Activated naive CD8-positive, alpha-beta T cell treated with anti-CD3 and anti-CD28 coated beads, Interleukin-2, amount 10 ng/mL, durations not matched to agents 7 days and 5 days (primary cell): ENCODE measurements at places on chromosomes 6 and 20. TPM values are rescaled to one million over a fixed set of nuclear protein-coding genes. Genes with fewer than 3 reads are reported as not detected.

Gene KIF25
- total RNA-seq: not detected

Gene DNAH8
- 0.06 TPM for total RNA-seq

Gene HMGN4
- 86.4 TPM for total RNA-seq

Gene KCNK15
- not detected for total RNA-seq

Gene OR2J1
- total RNA-seq: not detected

GRCh38 chr20:32240205-32240604, 32.5 kb downstream of the POFUT1 start:
- no peaks in the 10 kb centered on the region for H3K27me3 ChIP-seq
- peaks cover 2% of the 10 kb centered on the region for H3K4me1 ChIP-seq
- no peak for DNase-seq
- H3K27ac ChIP-seq: no peak overlapping the region

GRCh38 chr6:28841290-28841689, 82.5 kb downstream of the TRIM27 start:
- no peak overlapping the region for H3K27ac ChIP-seq
- H3K4me1 ChIP-seq: peaks cover 19% of the 10 kb centered on the region
- no peak for DNase-seq
- H3K4me3 ChIP-seq: no peak overlapping the region
- H3K36me3 ChIP-seq: no peaks in the 10 kb centered on the region
- H3K27me3 ChIP-seq: peaks cover 18% of the 10 kb centered on the region

GRCh38 chr6:36769183-36769675, 70.0 kb downstream of the CPNE5 start:
- peak overlapping the region; percentile 79 for H3K27ac ChIP-seq
- H3K36me3 ChIP-seq: no peaks in the 10 kb centered on the region
- H3K4me1 ChIP-seq: peaks cover 47% of the 10 kb centered on the region

- no peak overlapping the region for H3K4me3 ChIP-seq
- no peaks in the 10 kb centered on the region for H3K27me3 ChIP-seq
- H3K27ac ChIP-seq: no peak overlapping the region
- H3K36me3 ChIP-seq: peaks cover 14% of the 10 kb centered on the region
Observed at GRCh38 chr6:119446609-119447008, 97.0 kb upstream of the MAN1A1 start.

GRCh38 chr6:148501178-148501590, 158.5 kb downstream of the SASH1 start:
- H3K36me3 ChIP-seq: no peaks in the 10 kb centered on the region
- H3K4me1 ChIP-seq: no peaks in the 10 kb centered on the region
- DNase-seq: no peak
- H3K4me3 ChIP-seq: no peak overlapping the region
- peaks cover 6% of the 10 kb centered on the region for H3K27me3 ChIP-seq
- no peak overlapping the region for H3K27ac ChIP-seq

DNA sequence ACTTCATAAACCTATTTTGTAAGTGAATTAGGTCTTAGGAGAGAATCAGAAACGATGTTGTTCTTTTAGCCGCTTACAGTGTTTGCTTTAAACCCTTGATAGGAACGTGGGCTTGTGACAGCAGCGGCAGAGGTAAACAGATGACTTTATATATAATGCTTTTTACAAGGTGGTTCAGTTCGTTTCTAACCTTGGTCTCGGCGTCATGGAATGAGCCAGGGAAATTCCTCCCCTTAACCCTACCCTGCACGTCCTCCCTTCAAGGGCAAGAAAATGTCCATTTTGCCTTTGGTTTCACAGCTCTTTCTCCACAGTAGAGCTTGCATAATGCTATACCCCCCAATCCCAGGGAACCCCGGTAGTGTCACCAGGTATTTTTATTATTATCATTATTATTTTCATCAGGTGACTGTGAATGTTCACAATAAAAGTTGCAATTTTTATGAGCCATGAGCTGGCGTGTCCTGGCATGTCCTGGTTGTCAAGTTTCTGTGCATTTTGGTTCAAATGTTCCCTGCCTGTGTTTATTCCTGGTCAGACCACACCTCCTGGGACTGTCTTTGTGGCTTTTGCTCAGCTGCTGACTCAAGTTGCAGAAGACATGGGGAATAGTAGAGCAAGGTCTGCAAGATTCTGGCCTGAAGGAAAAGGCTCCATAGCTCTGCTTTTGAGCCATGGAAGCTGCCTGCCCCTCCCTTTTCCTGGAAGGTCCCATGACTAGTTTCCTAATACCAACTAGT, 112.8 kb upstream of the BMP2 start:
- H3K4me1 ChIP-seq: no peaks in the 10 kb centered on the region
- no peaks in the 10 kb centered on the region for H3K27me3 ChIP-seq
- DNase-seq: no peak
- no peak overlapping the region for H3K27ac ChIP-seq
- H3K36me3 ChIP-seq: no peaks in the 10 kb centered on the region

DNA sequence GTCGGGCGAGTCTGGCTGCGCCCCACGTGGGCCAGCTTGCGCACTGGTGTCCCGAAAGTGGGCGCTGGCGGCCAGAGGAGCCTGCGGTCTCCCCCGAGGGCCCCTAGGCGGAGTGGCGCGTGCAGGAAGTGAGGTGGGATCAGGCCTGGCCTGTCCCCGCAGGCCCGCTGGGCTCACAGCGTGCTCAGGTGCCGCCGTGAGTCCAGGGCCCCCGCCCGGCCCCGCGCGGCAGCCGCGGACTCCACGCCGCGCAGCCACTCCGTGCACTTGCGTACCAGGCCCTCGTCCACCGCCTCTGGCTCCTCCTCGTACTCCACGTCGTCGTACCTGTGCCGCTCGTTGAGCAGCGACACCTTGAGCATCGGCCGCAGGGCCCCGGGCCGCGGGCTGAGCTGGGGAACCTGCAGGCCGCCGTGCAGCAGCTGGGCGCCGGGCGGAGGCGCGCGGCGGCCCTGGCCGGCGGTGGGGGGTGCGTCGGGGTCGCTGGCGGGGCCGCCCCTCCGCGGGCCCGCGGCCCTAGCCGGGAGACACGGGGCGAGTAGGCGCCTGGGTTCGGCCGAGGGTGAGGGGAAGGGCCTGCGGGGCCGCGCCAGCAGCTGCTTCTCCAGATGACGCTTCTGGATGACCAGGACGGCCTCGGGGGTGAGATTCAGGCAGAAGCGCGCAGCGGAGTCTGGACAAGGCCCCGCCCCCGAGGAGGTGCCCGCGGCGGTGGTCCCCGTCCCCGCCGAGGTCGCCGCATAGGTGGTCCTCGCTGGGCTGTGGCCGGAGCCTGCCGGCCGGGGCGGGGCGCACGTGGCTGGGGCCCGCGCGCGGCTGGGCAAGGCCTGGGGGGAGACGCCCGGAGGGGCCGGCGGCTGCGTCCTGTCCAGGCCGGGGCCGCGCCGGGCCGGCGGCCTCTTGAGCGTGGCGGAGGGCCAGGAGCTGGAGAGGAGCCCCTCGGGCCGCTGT, 835 bp downstream of the PRR18 start:
- no peaks in the 10 kb centered on the region for H3K36me3 ChIP-seq
- no peaks in the 10 kb centered on the region for H3K4me1 ChIP-seq

DNA sequence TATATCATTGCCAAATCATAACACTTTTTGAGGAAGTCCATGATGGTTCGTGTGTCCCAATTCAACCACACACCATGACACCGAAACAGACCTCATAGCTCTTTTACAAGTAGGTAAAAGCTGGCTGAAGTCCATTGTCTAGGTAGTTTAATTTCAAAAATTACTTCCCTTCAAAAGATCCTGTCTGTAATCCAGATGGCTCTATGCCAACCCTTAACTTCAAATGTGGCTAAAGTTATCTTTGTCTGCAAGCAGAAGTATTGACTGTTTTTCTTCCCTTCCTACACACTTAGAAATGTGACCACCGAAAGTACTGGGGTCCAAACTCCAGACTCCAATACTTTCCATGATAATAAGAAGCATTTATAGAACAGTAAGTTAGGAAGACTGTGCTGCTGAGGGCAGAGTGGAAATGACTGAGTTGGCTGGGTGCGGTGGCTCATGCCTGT, 8.3 kb upstream of the TIAM2 start:
- H3K4me1 ChIP-seq: no peaks in the 10 kb centered on the region
- no peaks in the 10 kb centered on the region for H3K27me3 ChIP-seq
- H3K36me3 ChIP-seq: no peaks in the 10 kb centered on the region
- no peak overlapping the region for H3K4me3 ChIP-seq
- H3K27ac ChIP-seq: no peak overlapping the region

DNA sequence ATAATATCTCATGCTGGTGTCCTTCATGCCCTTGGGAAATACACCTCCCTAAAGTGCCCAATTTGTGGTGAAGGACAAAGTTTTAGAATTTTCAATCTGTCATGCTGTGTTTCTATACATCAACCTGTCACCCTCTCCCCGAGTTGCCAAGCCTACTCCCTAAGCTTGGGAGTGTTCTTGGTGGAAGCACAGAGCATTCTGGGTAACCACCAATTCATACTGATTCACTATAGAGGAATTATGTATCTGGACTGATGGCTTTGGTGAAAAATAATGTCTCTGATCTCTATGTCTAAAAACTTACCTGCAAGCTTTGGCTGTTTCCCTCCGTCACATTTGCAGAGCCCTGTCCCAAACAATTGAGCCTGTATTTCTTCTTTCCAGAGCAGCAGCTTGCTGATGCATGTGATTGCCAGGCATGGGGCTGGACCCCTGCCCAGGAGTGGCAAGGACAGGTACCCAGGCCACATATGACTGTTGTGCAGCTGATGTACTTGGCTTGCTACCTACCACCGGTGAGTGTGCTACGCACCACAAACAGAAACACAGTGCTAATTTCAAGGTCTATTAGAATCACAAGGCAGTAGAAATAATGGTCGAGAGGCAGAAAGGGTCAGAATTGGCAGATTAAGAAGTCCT, 202.8 kb upstream of the CITED2 start:
- no peak overlapping the region for H3K4me3 ChIP-seq
- H3K36me3 ChIP-seq: no peaks in the 10 kb centered on the region
- H3K4me1 ChIP-seq: peaks cover 9% of the 10 kb centered on the region
- H3K27ac ChIP-seq: no peak overlapping the region
- no peak for DNase-seq

DNA sequence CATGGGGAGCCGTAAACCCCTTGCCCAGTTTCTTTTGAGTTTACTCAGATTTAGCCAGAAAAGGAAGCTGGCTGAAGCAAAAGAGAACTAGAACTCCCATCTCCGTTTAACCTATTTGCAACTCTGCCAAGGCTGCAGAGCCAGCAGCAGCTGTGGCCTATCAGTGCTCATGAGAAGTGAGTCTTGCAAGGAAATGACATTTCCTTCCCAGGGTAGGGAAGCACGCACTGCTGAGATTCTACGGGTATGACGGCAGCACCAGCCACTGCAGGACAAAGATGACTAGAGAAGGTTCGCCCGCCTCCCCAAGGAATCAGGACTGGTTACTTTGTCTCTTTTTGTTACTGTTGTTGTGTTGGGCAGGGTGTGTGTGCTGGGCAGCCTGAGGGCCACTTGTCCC, 47.6 kb downstream of the PPP1R3G start:
- no peak overlapping the region for H3K27ac ChIP-seq
- no peaks in the 10 kb centered on the region for H3K36me3 ChIP-seq
- DNase-seq: no peak
- H3K27me3 ChIP-seq: no peaks in the 10 kb centered on the region
- peaks cover 10% of the 10 kb centered on the region for H3K4me1 ChIP-seq
- no peak overlapping the region for H3K4me3 ChIP-seq

- peaks cover 13% of the 10 kb centered on the region for H3K36me3 ChIP-seq
- no peaks in the 10 kb centered on the region for H3K27me3 ChIP-seq
- H3K4me3 ChIP-seq: no peak overlapping the region
- peaks cover 16% of the 10 kb centered on the region for H3K4me1 ChIP-seq
- DNase-seq: no peak
- no peak overlapping the region for H3K27ac ChIP-seq
Observed at GRCh38 chr6:88867841-88868731, 95.3 kb downstream of the RNGTT start.

DNA sequence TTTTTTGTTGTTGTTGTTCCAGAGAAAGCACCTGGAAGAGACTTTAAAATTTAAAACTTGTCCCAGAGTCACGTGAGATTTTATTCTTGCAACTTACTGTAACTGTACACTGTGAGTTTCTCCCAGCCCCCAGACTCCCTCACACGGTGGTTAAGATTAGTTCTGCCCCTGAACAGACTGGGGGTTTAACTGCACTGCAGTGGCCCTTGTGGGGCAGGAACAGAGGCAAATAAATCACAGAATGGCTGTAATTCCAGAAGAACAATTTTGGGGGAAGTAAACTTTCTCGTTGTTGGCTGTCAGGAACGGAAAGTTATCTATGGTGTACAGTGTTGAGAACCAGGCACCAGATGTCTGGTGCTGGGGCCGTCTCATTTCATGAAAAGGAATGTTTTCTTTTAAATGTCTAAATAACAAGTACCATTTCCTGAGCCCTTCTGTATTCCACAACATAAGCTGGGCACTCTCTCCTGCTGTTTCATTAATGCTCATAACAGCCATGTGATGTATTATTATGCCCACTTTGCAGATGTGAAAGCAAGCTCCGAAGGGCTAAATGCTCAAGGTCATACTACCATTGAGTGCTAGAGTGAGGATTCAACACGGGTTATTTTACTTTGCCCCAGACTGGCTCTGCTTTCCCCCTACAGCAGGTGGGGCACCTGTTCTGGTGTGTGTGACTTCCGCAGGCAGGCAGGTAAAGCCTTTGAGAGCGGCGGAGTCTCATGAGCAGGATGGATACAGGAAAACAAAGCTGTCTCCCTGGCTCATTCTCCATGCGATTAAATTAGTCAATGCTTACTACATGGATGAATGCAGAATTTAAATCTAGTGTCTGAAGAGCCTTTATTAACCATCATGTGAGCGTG, 30.5 kb downstream of the CNKSR3 start:
- no peaks in the 10 kb centered on the region for H3K36me3 ChIP-seq
- H3K4me1 ChIP-seq: no peaks in the 10 kb centered on the region
- H3K27me3 ChIP-seq: peaks cover 8% of the 10 kb centered on the region
- H3K4me3 ChIP-seq: no peak overlapping the region

DNA sequence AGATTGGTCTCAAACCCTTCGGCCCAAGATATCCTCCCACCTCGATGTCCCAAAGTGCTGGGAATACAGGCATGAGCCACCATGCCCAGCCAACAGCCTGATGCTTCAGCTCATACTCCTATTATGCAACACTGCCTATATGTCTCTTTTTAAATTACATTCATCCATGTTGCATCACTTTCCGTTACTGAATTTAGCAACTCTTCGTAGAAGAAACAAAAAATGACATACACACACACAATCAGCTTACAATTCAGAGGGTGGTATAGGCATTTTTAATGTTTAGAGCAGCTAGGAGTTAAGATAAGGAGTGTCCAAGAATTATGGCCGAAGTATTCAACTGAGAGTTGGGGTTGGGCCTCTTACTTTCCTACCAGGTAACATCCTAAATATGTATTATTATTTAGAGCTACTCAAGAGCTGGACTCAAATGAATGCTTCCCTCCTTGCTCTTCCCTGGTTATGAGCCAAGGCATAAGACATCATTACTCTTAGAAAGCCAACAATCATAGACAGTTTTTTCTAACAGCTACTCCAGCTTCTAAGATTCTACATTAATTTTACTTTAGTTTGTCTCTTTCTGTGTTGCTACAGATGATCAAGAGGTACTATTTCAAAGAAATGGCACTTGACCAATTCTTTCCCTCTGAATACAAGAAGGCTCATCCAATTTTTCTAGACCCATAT, 62.0 kb upstream of the BMP5 start:
- H3K27me3 ChIP-seq: no peaks in the 10 kb centered on the region
- DNase-seq: no peak
- H3K4me3 ChIP-seq: no peak overlapping the region
- no peak overlapping the region for H3K27ac ChIP-seq
- H3K36me3 ChIP-seq: no peaks in the 10 kb centered on the region
